ENCODE measurements at places on chromosomes 3 and 15.

DNA sequence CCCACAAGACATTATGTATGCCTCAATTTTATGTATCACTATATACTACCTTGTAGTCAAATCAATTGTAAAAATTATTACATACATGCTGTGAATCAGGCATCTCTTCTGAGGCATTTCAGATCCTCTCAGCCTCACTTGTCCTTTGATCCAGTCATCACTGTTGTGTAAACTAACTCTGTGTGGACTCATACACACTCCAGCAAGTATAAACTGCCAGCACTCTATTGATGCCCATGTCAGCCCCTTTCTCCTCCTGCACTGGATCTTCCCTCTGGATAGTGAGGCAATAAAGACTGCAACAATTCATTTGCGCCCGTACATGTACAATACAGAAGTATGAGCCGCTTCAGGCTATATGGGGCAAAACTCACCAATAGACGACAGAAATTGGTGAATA, 364.7 kb upstream of the TGFBR2 start:
- DNase-seq = no peak

DNA sequence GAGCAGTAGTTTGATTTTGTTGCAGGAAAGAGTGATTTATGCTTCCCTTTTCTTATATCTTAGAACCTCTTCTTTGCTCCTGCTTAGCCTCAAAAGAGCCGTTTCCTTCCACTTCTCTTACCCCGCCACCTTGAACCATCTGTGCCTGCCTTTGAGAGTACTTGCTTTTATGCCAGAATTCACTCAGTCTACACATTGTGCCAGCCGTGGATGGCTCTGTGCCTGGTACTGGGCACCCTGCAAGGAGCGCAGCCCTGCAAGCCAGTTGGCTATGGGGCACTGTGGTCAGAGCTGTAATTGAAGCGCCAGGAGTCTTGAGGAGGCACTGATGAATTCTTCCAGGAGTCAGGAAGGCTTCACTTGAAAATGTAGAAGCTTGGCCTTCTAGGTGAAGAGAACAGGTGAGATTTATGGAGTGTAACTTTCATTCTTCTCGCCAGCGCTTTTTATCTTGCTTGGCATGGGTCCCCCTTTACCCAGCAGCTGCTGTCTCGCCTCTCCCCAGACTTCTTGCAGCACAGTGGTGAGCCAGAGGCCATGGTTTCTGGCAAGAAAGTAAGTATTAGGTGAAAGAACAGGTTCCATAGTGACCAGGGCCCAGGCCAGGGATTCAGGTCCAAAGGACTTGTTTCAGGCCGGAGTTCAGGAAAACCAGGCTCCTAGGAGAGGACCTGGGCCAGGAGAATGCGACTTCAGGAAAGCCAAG, 4.9 kb downstream of the TMED3 start:
- DNase-seq = no peak

GRCh38 chr3:98966434-98966833, 64.9 kb upstream of the DCBLD2 start:
- no peak for DNase-seq

DNA sequence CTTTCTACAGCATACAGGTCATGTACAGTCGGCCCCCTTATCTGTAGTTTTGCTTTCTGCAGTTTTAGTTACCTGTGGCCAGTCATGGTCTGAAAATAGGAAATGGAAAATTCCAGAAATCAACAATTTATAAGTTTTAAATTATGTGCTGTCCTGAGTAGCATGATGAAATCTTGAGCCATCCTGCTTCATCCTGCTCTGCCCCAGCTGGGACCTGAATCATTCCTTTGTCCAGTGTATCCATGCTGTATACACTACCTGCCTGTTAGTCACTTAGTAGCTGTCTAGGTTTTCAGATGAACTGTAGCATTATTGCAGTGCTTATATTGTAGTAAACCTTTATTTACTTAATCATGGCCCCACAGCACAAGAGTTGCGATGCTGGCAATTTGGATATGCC, 44.8 kb downstream of the AP4E1 start:
- no peak for DNase-seq

DNA sequence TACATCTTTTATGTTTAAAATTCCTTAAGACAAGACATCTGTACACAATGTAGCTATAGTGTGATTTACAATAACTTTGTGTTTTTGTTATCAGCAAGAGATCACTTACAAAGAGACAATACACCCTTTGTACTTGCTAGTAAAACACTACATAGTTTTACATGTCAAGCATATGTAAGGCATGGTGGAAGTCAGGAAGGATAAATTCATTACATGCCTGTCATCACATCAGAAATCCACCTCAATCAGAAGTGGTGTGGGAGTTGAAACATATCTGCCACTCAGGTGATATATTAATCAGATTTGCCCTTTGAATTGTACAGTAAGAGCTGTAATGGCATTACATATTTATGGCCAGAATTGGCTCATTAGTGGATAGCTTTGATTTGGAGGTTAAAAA, 95.5 kb downstream of the MBNL1 start:
- DNase-seq = no peak

GRCh38 chr3:38949994-38950393, 101.8 kb downstream of the SCN11A start:
- DNase-seq = no peak

DNA sequence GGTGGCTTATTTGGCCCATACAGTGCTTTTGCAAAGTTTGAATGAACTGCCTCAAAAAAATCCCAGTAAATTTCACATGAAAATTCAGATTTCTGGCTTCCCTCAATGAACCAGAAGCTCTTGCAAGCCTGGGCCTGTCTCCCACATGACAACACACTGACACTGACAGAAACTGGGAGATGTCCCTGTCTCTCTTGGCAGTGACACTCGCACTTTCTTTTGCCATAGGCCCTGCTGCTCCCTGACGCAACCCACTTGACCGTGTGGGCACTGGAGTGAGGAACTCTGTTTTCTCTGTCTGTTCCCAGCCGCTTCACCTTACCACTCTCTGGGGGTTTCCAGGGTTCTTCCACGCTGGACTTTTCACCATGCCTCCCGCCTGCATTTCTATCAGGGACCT, 524.5 kb downstream of the SHQ1 start:
- no peak for DNase-seq

- DNase-seq = no peak
These were observed 4.0 kb downstream of the LRRC15 start for GRCh38 chr3:194365526-194365925.

GRCh38 chr15:70608144-70608543, 155.2 kb downstream of the UACA start:
- no peak for DNase-seq

GRCh38 chr3:62550439-62550838, 177.1 kb upstream of the FEZF2 start:
- DNase-seq = no peak

- DNase-seq = no peak
These were observed 287.7 kb downstream of the RORA start for GRCh38 chr15:60941448-60941847.

DNA sequence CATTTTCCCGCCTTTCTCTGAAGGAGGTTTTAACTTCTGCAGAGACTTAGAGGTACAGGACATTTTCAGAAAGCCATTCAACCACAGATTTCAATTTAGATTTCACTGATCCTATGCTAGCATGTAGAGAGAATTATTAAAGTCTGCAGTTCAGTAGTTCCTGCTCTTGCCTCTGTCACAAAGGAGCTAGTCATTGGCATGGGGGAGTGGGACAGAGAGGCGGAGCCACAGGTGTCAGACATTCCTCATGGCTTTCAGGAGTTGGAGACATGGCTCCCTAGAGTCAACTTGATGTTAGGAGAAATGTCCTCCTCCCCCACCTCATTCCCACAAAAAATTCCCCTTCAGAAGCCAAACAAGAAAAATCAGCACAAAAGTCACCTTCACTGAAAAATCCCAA, 66.0 kb upstream of the SIAH2 start:
- no peak for DNase-seq

GRCh38 chr3:146111337-146111736, 49.6 kb downstream of the PLOD2 start:
- no peak for DNase-seq

- DNase-seq = no peak
These were observed 27.9 kb upstream of the SNRPA1 start for GRCh38 chr15:101322854-101323477.

- DNase-seq = peak; percentile 3
These were observed 459.2 kb upstream of the ARRDC4 start for GRCh38 chr15:97501291-97501690.

GRCh38 chr3:195286115-195286872, 15.3 kb upstream of the XXYLT1 start:
- no peak for DNase-seq

GRCh38 chr3:196412704-196413103, 19.5 kb downstream of the UBXN7 start:
- DNase-seq = no peak

Data from NCI-H1694 treated with DMSO at 0.1 percent for 48 hours (cell line).